ENCODE measurements at places on chromosomes 7 and 10.

GRCh38 chr10:63313066-63313717, 152.6 kb downstream of the JMJD1C start:
- DNase-seq, result no peak

- DNase-seq, result no peak
Measured at GRCh38 chr7:77736991-77737390, 40.7 kb downstream of the RSBN1L start.

- no peak for DNase-seq
Measured at GRCh38 chr10:79079054-79079397, 10.3 kb downstream of the ZMIZ1 start.

- DNase-seq, result no peak
Measured at GRCh38 chr10:97828721-97829120, 20.9 kb upstream of the GOLGA7B start.

- no peak for DNase-seq
Measured at GRCh38 chr7:108181073-108181985, 51.2 kb upstream of the LAMB4 start.

GRCh38 chr10:14674376-14675050, 100.2 kb downstream of the FAM107B start:
- DNase-seq, result no peak

- DNase-seq, result no peak
Measured at GRCh38 chr7:35599645-35600044, 95.3 kb downstream of the HERPUD2 start.

GRCh38 chr7:77244222-77244934, 44.8 kb upstream of the FGL2 start:
- DNase-seq, result no peak

Data from stimulated activated CD4-positive, alpha-beta T cell treated with anti-CD3 and anti-CD28 coated beads, Interleukin-1b, Interleukin-23, amount 100 ng/mL, for 24 hours (primary cell).